ENCODE measurements at places on chromosomes 1 and 21.

DNA sequence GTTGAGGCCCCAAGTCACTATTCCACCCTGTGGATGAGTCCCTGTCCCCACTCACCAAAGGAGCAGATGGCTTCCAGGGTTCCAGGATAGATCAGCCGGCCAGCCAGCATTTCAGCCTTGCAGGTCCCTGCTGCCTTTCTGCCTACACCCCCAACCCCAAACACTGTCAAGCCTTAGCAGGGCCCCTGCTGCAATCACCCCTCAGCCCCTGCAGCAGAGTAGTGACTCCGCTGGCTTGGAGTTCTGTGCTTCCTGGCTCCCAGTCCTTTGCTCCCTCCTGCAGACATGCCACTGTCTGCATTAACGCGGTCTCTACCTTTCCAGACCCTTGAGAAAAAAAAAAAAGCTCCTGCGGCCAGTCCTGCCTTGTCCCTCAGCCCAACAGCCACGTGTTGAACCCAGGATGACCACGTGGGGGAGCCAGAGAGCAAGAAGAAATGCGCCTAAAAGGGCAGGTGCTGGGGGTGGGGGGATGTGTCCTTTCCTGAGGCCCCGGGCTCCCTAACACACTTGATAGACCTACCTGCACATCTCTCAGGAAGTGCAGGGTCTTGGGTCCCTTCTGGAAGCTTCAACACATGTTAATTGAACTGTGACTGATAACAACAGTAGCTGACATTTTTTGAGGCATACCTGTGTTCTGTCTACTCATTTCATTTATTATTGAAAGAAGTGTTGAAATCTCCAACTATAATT is 37.4 kb downstream of the RASSF5 start:
- DNase-seq = no peak

DNA sequence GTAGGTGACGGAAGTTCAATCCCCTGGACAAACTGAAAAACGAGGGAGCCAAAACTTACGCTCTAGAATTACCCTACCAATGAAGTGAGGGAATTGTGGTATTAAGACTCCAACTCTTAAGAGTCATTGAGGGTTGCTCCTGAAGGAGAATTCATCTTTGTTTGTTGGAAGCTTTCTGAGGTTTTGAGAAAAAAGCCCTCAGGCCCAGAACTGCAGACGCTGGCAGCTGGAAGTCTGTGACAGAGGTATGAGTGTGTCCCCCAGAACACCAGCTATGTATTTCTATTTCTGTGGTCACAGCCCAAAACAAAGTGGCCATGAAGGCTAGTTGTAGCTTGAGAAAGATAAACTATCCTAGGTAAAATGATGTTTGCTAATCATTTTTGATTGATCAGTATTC is 438.8 kb upstream of the B3GALT2 start:
- no peak for DNase-seq

GRCh38 chr1:152537496-152537895 is 23.2 kb downstream of the CRCT1 start:
- no peak for DNase-seq

DNA sequence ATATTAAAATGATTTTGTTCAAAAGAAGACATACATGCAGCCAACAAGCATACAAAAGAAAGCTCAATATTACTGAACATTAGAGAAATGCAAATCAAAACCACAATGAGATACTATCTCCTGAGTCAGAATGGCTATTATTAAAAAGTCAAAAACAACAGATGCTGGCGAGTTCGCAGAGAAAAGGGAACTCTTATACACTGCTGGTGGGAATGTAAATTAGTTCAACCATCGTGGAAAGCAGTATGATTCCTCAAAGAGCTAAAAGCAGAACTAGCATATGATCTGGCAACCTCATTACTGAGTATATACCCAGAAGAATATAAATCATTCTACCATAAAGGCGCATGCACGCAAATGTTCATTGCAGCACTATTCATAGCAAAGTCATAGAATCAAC is 126.0 kb upstream of the HMCN1 start:
- DNase-seq = no peak

GRCh38 chr1:230863449-230863848 is 4.9 kb downstream of the C1orf198 start:
- DNase-seq = no peak

GRCh38 chr21:32483293-32483595 is 70.7 kb downstream of the EVA1C start:
- DNase-seq = no peak

DNA sequence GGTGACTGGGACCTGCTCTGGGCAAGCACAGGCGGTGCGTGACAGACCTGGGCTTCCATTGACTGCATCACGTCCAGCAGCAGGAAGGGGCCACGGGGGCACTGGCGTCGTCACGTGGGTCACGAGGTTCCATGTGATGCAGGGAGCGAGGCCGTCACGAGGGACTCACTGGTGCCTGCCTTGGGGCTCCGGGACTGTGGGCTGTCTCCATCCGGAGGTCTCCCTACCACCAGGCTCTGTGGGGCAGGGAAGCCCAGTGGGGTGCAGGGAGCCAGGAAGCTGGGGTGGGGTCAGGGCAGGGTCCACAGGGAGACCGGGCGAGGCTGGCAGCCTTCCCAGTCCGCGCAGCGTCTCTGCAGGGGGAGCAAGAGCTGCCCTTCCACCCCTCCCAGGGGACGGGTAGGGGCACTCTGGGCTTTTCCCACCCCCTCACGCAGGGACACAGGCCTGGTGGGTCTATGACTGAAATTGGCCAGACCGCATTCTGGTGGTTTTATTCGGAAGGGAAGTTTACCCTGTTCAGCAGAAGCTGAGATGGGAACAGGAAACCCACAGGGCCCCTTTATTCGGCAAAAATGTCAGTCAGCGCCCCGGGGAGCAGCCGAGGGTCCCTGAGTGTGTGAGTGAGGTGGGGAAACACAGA is 416 bp upstream of the TNFRSF14 start:
- peak; percentile 90 for DNase-seq

DNA sequence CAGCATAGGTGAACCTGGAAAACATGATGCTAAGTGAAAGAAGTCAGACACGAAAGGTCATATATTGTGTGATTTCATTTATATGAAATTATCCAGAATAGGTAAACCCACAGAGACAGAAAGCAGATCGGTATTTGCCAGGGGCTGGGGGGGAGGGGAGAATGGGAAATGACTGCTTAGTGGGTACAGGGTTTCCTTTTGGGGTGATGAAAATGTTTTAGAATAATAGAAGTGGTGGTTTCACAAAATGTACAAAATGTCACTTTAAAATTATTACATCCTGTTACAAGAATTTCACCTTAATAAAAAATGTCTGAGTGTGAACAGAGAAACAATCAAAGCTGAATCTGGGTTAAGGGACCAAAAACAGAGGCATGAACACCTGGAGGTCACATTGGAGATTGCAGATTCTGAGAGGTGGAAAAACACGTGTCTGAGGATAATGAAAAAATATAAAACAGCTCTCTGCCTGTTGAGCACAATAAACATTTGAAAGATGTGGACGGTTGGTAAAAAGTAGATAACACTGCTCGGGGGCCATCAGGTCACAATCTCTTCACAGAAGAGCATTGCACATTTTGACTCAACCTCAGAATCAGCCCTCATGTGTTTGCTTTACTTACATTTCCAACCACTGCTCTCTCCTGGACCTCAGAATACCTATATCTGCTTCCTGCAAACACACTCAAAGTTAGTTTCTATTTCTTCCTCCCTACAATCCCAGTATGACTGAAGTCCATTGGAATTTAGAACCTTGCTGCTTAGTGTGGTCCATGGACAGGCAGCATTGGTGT is 3.2 kb downstream of the SLAMF6 start:
- no peak for DNase-seq

GRCh38 chr1:155967341-155968050 is 10.9 kb downstream of the ARHGEF2 start:
- no peak for DNase-seq

DNA sequence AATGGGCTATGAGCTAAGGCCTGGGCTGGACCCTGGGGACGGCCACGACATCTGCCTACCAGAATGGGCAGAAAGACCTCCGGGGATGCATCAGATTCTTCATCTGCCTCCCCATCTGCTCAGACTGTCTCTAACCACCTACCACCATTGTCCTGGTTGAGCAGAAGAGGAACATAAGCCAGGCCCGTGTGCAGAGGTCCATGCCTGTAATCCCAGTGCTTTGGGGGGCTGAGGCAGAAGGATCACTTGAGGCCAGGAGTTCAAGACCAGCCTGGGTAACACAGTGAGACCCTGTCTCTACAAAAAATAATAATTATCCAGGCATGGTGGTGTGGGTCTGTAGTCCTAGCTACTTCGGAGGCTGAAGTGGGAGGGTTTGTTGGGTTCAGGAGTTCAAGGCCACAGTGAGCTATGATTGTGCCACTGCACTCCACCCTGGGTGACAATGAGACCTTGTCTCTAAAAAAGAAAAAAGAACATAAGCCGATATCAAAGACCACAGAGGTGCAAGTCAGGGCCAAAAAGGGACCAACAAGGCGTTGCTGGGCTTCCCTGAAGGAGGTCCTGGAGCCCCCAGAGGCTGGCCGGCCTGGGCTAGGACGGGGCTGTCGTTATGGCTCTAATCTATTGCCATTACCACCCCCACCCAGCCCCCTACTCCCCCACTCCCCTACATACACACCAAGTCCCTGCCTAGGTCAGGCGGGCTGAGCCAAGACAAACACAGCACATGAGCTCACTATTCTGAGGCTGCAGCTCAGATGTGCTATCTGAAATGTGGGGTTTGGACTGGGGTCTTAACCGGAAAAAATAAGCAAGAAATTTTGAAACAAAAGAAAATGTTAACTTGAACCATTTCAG is 239.2 kb upstream of the RAB4A start:
- DNase-seq = no peak

- no peak for DNase-seq
These were observed 98.5 kb downstream of the PTBP2 start for GRCh38 chr1:96820107-96820506.

DNA sequence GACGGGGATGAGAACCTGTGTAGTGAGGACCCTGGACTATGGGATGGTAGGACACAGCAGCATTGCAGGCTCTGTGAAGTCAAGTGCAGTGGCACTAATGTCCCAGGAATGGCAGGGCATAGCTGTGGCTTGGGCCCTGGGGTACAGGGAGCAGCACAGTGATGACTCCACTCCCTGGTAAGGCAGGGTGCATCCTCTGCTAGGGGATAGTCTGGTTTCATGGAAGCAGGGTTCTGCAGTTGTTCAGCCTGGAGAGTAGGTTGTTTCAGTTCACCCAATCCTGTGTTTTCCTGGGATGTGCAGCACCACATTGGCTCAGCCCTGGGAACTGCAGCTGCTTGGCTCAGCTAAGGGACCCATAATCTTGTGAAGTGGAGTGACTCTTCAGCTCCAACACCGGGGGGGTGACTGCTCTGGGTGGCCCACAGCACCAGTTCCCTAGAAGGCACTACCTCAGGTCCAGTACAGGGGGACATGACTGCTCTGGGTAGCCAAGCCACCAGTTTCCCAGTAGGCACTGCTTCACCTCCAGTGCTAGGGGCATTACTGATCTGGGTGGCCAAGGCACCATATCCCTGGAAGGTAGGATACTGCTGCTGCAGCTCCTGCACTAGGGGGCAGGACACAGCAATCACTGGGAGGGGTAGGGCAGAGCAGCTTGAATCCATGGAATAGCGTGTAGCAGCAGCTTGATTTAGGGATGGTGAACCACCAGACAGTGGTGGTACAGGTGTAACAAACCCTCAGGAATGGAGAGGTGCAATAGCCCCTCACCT is 15.3 kb upstream of the C1orf185 start:
- no peak for DNase-seq

DNA sequence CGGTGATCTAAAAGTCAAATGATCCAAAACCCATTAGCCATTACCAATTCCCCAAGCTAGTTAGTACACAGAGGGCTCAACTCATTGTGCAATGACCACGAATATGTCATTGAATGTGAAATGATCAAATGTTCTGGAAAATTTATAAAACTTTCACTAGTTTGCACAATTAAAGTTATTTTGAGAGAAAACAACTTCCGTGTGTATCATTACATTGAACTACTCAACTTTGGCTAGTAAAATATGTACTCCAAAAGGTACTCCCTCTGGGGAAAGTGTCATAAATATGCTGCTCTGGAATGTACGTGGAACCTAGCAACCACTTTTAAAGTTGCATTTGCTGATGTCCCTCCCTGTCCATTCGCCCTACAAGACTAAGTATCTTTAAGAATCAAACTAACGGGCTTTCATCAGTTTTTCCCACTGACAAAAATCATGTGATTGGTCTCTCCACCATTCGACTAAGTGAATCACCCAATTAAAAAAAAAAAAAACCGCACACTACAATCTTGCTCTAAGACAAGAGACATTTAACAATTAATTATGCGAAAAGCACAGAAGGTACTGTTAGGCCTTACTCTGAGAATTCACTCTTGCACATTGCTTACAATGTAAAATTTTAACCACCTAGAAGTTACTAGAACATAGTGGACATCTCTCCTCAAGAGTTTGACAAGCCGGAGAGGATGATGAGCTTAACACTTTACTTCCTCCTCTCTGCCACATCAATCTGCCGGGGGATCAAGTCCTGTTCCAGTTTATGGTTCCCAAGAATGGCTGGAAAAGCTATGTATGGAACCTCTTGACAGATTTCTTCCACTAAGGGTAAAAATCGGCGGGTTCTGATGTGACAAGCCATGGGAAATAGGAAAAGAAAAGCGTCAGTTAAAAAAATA is 1.2 kb downstream of the ACBD3 start:
- no peak for DNase-seq

GRCh38 chr1:229002037-229002436 is 266.8 kb downstream of the RHOU start:
- DNase-seq = no peak

- DNase-seq = no peak
These were observed 66.3 kb upstream of the SSX2IP start for GRCh38 chr1:84756455-84757082.

DNA sequence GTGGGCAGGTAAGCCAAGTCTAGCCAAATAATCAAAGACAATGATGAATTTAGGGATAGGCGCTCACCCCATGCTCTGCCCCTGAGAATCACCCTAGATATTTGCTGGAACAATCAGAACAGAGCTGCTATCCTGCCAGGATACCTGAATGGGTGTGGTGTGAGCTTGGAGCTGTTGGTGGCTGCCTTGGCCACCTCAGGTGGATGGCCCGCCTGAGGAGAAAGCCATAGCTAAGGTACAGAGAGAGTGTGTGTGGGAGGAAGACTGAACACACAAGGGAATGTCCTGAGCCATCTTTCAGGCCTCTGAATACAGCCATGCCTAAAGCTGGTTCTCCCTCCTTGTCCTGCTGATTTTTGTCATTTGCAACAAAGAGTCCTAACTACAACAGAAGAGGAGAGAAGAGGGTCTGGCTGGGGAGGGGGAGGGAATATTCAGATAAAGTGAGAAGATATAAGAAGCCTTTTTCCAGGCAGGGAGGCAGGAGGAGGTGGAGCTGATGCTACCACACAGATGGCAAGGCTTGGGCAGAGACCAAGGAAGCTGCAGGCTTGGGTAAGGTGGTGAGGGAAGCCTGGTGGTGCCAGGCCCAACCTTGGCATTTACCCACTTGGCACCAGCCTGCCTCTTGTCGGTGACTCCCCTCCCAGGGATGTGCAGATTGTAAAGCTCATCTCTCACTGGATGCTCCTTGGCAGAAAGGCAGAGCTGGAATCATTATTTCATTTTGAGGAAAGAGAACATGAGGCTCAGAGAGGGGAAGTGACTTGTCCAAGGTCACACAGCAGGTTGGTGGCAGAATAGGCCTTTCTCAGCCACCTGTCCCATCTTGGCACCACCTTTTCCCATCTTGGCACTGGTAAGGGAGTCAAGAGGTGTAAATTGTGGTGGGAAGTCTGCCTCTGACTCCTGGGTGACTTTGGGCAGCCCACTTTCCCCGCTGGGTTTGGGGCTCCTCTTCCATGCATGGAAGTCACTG is 49.7 kb downstream of the NKAIN1 start:
- no peak for DNase-seq
